ENCODE measurements at places on chromosomes 12 and 14.

DNA sequence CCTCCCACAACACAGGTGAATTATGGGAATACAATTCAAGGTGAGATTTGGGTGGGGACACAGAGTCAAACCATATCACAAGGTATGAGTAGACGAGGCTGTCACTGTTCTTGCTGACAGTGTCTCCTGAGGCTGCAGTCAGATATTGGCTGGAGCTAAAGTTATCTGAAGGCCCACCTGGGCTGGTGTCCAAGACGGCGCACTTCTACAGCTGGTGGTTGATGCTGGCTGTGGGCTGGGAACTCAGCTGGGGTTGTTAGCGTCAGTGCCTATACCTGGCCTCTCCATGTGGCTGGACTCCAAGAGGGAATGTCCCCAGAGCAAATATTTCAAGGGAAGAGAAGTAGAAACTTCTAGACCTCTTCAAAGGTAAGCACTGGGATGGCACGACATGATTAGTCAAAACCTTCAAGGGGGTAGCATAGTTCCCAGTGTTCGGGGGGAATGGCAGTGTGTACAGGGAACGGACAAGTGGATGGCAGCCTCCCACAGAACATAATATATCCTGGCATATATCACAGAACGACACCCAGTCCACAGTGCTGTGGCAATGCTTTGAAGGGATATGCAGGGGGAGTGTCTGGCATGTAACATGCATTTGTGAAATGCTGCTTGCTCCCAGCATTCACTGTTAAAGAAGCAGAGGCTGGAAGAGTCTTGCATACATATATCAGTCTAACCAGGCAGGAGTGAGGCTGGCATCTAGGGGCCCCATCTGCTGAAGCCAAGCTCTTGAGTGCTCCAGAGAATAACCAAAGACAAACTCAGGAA is 126.7 kb upstream of the RFLNA start:
- DNase-seq, result no peak

DNA sequence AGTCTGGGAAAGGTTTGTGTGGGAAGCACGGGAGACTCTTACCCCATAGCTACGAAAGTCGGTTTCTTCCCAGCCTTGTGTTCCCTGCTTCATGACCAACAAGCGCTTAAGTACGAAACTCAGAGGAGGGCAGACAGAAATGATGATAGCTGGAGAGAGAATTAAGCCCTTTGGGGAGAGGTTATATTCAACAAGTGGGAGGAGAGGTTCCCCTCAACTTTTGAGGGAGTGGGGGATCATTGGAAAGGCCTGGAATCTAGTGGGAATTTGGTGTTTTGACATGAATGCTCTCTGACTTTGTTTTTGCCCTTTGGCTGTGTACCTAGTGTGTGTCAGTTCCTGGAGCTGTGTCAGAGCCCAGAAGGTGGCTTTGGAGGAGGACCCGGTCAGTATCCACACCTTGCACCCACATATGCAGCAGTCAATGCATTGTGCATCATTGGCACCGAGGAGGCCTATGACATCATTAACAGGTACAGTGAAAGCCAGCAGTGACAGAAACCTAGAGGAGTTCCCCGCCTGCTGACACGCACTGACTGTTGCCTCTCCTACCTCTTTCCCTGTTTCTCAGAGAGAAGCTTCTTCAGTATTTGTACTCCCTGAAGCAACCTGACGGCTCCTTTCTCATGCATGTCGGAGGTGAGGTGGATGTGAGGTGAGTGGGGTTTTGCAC is 40.6 kb downstream of the FNTB start:
- DNase-seq, result no peak

GRCh38 chr12:102956738-102957327 is 641 bp upstream of the ASCL1 start:
- no peak for DNase-seq

GRCh38 chr12:122067966-122068365 is 10.6 kb upstream of the MLXIP start:
- no peak for DNase-seq

GRCh38 chr12:4506430-4506829 is 32.3 kb upstream of the RAD51AP1 start:
- DNase-seq, result no peak

DNA sequence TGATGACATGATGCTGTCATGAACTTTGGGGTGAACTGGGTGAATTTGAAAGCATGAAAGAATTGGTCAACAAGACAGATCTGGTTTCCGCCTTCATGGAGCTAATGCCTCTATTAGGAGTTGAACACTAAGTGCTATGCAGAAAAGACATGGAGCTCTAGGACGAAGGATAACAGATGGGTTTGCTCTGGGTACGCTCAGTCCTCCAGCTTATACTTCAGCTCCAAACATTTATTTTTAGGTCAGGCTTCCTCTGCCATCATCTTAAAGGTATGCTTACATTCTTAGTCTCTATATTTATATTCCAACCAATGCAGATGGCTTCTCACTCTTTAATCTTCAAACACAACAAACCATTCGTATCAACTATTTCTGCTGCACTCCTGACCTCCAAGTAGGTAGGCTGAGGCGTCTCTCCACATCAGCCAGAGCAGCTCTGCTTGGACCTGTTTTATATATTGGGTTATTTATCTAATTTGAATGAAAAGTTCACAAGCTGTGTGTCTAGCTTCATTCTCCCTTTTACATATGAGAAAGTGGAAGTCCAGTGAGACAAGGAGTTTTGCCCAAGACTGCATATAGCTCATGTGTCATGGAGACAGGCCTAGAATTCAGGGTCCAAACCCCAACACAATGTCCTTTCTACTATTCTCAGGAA is 226.3 kb downstream of the SPTSSA start:
- DNase-seq, result no peak

GRCh38 chr12:104929977-104930376 is 28.1 kb downstream of the SLC41A2 start:
- no peak for DNase-seq

DNA sequence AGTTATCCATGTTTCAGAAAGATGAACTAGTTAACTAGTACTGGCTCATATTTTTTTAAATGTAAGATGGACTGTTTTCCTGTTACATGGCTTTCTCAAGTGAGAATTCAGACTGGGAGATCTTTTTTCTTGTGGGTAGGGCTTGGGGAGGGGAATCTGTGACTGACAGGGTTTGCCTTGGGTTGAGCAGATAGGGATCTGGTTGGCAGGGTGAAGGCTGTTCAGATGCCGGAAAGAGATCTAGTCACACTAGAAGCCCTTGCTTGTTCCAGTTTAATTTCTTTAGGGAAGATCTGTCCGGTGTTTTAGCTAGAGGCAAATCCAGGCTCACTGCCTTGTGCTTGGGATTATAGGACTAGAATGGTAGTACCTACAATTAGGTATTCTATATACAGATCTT is 63.2 kb downstream of the FBXO33 start:
- DNase-seq, result no peak

DNA sequence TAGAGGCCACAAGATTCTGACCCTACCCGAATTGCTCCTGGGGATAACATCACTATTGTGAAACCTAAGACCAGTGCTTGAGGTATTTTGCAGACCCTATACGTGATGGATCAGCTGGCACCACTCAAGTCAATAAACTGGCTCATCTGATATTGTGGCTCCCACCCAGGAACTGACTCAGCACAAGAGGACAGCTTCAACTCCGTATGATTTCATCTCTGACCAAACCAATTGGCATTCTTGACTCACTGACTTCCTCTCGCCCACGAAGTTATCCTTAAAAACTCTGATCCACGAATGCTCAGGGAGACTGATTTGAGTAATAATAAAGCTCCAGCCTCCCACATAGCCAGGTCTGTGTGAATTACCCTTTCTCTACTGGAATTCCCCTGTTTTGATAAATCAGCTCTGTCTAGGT is 1036.1 kb upstream of the TMEM132C start:
- DNase-seq, result no peak

DNA sequence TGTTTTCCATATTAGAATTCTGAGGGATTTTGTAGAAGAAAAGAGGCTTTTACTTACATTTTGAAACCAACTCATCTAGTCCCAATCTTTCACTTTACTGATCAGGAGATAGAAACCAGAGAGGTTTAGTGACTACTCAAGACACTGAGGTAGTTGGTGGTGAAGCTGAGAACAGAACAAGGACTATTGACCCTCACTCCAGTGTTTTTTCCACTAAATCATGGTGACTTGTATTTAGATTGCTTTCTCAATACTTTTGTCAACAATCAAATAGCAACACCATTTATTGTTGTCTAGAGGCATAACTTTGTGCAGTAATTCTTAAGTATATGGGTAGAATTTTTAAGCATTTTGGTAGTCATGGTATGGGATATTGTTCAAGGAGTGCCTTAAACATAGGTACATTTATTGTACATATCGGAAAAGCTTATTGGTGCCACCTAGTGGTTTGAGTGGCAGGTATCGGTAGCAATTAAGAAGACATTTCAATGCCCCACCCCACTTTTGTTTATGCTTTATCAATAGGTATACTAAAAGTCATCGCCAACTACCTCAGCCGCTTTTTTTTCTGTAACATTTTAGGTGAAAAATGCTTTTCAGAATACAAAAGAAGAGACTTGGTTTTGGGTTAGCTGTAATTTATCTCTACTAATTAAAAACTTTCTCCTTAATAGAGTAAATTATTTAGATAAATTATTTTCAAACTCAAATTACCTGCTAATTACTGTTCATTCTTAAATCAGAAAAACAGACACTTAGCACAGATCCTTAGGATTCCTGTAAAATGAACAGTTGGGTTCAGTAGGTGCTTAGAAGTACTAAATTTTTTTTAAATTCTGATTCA is 47.3 kb upstream of the PAWR start:
- DNase-seq, result no peak

DNA sequence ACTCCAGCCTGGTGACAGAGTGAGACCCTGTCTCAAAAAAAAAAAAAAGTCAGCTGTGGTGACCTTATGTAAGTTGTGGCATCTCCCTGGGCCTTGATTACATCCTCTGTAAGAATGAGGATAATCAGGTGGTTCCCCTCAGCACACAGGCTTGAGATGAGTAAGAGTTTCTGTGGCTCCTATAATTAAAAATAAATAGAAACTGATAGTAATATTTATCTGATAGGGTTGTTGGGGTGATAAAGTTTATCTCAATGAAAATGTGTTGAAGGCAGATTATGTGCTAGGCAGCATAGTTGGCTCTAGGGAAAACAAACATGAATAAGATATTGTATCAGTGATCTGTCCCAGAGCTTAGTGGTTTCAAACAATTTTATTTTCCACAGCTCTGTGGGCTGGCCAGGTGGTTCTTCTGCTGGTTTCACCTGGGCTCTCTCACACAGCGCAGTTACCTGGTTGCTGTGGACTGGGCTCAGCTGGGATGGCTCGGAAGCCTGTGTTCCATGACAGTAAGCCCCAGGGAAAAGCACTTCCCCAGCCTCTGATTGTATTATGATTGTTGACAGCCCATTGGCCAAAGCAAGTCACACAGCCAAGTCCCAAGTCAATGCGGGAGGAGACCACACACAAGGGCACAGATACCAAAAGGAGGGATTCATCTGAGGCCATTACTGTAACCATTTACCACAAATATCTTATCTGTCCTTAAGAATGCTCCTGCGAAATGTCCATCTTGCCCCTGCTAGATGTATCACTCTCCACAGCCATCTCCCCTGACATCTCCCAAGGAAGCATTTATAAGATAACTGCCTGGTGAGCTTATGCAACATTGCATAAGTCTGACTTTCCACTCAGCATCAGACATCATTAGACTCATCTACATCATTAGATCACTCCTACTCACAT is 151.7 kb downstream of the NUAK1 start:
- DNase-seq, result no peak

- no peak for DNase-seq
Observed at GRCh38 chr12:132795847-132796246, 32.8 kb downstream of the GOLGA3 start.

DNA sequence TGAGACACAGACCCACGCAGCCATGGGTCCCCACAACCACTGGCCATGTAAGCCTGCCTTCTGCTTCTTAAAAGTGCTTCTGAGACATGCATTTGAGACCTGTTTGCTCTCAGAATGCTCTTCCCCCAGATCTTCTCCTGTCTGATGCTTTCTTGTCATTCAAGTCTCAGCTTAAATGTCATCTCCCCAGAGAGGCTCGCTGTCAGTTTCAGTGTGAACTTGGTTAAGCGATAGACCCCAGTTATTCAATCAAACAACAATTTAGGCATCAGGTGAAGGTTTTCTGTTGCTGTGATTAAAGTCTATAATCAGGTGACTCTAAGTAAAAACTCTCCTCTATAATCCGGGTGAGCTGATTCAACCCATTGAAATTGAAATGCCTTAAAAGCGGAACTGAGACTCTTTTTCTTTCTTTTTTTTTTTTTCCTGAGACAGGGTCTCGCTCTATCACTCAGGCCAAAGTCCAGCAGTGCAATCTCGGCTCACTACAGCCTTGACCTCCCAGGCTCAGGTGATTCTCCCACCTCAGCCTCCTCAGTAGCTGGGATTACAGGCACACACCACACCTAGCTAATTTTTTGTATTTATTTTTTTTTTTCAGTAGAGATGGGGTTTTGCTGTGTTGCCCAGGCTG is 123.4 kb downstream of the KSR2 start:
- DNase-seq, result no peak

DNA sequence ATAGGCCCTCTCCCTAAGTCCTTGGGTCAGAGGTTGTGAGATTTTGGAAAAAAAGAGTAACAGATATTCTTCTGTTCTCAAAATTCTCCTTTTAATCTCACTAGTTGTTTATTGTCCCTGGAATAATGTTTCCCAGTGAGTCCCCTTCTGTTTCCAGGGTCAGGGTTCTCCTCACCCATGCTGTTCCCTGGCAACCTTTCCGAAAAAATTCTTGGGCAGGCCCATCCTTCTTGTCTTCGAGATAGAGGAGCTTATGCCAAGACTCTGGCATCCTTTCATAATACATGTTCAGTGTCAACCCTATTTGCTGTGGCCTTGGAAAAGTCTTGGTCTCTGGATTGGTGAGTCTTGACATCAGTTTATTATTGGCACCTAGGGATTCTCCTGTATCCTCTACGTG is 212.4 kb upstream of the FAR2 start:
- no peak for DNase-seq

DNA sequence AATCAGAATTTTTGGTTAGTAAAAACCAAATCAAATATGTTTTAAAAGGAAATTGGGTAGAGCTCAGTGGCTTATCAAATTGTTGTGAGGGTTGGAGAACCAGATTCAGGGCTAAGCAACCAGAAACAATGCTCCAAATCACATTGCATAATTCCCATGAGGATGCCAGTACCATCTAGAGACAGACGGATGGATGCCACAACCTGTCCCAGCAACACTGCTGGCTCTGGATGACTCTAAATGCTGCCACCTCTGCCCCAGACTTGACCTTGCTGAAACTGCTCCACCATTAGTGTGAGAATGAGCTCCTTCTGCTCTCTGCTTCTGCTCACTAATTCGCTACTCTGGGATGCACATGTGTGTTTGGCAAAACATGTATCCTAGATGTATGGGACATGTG is 43.9 kb downstream of the FRS2 start:
- no peak for DNase-seq

All from stimulated activated CD8-positive, alpha-beta memory T cell treated with anti-CD3 and anti-CD28 coated beads, Interleukin-2, amount 100 ng/mL, for 1 hour (primary cell).